ENCODE measurements at places on chromosomes 1 and 21.

DNA sequence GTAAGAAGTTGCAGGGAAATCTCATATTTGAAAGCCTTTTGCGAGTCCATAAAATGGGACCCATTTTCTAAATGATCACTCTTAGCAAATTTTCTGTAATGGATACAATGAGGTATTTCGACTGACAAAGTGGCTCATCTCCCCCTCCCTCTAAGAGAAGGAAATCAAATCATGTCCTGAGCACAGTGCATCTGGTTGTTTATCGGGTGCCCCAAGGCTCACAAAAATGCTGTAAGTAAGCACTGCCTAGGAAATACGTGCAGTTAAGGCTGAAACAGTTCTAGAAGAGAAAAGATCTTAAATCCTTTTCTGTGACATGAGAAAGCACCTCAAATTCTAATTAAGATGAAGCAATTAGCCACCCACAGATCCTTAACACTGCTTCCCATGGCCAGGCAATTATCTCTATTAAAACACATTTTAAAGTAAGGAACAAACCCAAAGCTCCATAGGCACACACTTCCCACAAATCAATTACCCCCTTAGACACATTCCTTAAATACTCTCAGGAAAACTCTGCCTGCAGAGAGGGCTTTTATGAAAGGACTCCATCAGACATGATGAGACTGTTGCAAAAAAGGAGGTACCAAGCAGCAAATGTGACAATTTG, 216.3 kb downstream of the KCNH1 start:
- no peak for DNase-seq

DNA sequence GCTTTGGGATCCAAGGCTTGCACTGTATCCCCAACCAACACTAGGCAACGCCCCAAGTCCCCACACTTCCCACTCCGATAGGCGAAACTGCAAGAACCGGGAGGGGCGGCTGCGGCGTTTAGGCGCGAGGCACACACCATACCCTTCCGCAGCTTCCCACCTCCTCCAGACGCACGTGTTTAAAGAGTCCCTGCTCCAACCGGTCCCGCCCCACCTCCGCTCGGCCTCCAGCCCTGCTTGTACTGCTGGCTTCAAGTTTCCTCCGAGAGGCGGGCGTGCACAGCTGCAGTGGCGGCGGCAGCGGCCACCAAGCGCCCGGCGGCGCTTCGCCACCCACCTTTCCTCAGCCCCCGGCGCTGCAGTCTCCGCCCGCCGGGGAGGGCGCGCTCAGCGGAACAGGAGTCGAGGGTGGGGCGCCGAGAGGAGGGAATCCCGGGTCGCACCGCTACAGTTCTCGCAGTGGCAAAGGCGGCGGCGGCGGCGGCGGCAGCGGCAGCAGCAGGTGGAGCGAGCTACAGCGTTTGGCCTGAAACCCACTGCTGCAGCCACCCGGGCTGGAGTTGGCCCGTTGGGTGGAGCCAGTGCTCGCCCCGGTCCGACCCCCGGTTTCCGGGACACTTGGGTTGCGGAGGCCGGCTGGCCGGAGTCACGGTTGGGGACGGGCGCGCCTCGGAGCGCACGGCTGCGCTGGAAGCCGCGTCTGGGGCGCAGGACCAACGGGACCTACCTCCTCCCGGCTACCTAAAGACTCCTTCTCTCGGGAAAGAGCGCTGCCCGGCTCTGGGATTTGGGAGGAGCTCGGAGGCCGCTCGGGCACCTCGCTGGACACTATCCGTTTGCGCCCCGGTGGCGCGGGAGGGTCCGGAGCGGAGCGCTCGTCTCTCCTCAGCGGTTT, at the start of gene CNIH3:
TSS of gene CNIH3 (plus strand) at position 457 of the 895 bp plus-strand sequence. CDS start 858 bp downstream, outside the sequence.
- DNase-seq: no peak

- no peak for DNase-seq
Measured at GRCh38 chr1:60035921-60036320, 37.6 kb downstream of the C1orf87 start.

- DNase-seq: no peak
Measured at GRCh38 chr1:115400891-115401290, 62.8 kb upstream of the NGF start.

DNA sequence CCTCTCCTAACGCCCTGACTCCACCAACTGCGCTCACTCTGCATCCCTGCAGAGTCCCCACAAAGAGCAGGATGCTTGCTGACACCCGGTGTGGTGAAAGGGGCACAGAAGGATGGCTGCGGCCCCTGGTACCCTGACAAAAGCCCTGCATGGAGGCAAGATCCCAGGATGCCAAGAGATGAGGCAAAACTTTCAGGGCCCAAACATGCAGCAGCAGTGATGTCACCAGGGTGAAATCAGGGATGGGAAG, 36.6 kb downstream of the SLC9A1 start:
- DNase-seq: no peak

GRCh38 chr1:193590102-193590501, 403.7 kb upstream of the B3GALT2 start:
- DNase-seq: no peak

GRCh38 chr1:41622859-41623732, 138.6 kb upstream of the EDN2 start:
- peak; percentile 73 for DNase-seq

GRCh38 chr21:15446223-15446622, 283.6 kb upstream of the USP25 start:
- no peak for DNase-seq

Data from GM12865 (cell line).